ENCODE measurements at places on chromosomes 4 and X.
A peak's percentile ranks its signal among the peaks of the same experiment; 100 is the strongest.

DNA sequence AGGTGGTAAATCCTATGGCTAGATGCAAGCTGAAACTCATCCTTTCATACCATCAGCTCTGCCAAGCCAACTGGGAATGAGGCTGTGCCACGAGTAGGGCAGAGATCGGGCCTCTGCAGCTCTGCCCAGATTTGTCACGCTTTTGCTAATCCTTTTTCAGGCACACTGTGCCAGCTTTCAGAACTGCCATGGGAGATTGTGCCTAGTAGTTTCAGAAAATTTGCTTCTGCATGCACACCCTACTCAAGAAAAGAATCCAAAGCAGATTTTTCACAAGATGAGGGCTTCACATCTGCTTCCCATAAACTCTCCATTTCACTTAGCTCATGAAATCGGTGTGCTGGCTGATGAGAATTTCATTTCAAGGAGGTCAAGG, 3.3 kb upstream of the ADH7 start:
- no peak for DNase-seq

GRCh38 chrX:71652405-71652804, 14.9 kb upstream of the LOC101059915 start:
- DNase-seq = peak; percentile 31

GRCh38 chr4:67401902-67402301, 143.4 kb downstream of the CENPC start:
- DNase-seq = no peak

- no peak for DNase-seq
These were observed 31.0 kb upstream of the TLR3 start for GRCh38 chr4:186037692-186038658.

DNA sequence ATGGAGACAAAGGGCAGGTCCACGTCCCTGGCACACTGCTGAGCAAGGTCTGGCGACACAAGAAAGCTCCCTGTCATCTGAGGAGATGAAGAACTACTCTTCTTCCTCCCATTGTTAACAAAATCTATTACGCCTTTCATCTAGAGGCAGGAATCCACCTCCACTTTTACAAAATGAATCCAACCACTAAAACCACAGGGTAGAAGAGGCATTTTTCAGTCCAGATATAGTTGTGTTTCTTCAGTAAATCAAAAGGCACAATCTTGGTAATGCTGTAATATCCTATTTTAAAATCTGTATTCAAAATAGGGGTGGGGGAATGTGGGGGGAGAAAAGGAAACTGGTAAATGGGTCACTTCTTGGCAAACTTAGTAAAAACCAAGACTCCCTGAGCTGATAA, 101.4 kb downstream of the CDS1 start:
- no peak for DNase-seq

DNA sequence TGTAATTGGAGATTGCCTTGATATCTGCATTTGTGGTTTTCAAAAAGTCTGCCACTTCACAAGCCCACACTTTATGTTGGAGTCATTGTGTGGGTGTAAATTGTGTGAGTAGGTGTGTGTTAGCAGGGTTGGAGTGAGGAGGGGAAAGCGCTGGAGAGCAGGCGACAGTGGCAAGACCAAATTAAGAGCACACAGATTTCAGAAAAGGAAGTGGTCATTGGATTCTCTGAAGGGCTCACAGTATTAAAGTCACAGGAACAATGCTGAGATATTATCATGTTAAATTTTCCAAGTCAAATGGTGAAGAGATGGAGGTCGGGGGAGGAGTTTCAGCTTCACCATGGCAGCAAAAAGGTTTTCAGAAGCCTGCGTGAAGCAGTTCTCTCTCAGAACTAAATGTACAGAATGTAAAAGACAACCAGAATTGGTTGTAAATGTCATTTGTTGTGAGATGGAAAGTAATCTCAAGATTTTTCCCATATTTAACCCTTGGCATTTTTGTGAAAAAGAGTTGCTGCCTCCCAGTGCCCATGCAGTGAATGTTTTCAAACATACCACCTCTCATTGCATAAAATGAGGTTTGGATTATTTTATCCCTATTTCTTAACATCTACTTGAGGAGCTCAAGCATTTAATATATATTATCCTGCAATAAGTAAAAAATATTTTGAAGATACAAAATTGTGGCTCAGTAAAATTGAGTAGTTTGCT, 265.9 kb downstream of the ZNF674 start:
- no peak for DNase-seq

GRCh38 chr4:169275180-169275579, 4.4 kb upstream of the SH3RF1 start:
- no peak for DNase-seq

DNA sequence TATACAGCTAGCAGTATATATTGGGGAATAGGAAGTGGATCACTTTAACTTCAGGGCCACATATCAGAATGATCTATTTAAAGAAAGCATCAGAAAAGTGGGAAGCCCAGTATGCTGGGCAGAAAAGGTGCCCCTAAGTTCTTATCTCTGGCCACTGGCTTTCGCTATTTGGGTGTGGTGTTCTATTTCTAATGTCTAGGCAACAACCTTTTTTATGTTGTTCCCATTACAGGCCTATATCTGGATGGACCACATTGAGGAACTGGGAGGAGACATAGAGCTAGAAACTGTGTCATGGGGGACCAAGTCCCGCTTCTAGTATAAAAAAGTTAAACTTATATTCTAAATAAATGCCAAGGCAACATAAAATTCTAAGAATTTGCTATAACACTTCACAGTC, 935.6 kb downstream of the PDHA2 start:
- DNase-seq = no peak

DNA sequence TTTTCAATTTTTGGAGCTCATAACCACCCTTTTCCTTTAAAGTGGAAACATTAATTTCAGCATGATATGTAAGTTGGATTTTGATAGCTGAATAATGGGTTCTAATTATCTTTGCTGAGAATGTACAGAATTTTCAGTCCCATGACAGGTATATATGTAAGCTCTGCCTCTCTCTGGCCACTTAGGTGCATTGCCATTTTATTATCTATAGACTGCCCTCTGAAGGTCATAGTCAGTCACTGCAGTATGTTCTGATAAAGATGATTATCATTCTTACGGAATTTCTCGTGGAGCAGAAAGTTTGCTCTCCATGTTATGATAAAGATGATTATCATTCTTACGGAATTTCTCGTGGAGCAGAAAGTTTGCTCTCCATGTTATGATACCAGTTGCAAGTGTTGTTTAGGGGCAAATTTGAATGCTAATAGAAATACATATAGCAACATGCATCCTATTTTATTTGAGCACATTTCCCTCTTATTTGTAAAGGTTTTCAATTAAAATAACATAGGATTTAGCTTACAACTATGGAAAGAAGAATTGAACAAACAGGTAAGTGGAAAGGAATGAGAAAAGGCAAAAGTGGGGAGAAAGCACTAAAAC, 10.4 kb downstream of the AFP start:
- no peak for DNase-seq

DNA sequence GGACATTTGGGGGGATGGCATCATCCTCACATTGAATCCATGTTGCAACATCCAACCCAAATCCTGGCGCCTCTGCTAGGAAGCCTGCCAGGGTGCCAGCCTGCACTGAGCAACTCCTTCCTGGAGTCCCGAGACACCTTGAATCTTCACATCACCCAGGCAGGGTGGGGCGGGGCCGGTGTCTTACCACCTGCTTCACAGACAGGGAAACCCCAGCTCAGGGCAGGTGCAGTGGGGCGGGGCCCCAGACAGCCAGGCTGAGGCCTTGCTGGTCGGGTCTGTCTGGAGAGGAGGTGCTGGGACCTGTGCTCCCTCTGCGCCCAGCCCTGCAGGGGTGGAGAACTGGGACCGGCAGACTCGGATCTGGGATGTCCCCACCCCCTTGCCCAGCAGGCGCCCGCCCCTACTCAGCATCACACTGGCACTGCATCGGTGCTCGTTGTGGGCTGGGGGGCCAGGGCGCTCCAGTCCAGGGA, 31.5 kb upstream of the HTRA3 start:
- no peak for DNase-seq

- no peak for DNase-seq
These were observed 7.3 kb downstream of the NKX1-1 start for GRCh38 chr4:1398681-1399507.

DNA sequence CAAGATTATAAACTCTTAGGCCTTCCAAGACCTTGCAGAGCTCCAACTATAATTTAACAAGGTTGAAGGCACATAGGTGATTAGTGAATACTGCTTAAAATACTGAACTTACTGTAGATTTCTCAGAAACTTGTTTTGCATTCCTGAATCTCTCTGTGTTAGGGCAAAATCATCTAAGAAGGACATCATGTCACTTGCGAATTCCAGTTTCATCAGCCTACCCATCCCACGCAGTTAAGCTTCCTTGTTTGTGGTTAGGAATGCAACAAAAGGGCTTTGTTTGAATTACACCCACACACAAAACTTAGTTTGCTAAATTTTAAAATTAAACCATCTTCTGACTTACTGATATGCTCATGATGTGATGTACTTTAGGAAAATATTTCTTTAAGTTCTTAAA, 174.0 kb downstream of the SOWAHB start:
- DNase-seq = no peak

DNA sequence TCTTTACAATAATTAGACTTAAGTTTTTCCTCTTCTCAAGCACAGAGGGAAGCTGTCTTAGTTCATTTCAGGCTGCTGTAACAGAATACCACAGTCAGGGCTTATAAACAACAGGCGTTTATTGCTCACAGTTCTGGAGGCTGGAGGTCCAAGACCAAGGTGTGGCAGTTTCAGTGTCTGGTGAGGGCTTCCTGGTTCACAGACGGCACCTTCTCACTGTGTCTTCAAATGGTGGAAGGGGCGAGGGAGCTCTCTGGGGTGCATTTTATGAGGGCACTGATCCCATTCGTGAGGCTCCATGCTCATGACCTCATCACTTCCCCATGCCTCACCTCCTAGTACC, 115.7 kb upstream of the MXRA5 start:
- DNase-seq = no peak

DNA sequence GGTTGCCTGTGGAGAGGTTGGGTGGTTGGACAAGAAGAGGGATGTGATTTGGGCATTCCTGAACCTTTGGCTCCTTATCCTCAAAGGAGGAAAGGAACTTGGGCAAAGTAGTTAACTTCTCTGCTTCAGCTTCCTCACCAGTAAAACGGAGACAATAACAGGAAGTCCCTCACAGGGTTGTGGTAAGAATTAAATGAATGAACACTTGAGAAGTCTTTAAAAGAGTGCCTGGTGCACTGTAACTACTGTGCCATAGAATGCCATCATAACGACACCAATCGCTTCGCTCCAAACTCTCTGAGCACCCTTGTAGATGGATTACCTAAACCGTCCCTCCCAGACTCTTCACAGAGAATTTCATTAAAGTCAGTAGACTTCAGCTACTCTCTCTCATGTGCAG, 10.5 kb downstream of the ZCCHC18 start:
- no peak for DNase-seq

- DNase-seq = no peak
These were observed 45.2 kb upstream of the ENPP6 start for GRCh38 chr4:184262901-184263300.

DNA sequence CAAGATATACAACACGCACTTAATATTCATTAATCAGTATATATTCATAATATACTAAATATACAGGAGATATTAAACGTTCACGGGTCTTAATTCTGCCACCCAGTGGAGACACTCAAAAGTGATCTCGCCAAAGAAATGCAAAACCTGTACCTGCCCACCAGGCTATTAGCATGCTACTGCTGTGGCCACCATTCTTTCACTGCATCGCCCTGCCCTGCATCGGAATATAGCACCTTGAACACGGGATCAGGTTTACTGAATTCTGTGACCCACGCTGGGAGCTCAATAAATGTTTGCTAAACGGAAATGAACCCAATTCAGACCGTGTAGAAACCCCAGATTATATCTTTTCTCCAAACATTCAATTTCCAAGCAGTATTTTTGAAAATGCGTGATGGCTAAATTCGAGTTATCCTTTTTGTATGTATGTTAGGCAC, 840 bp upstream of the CLCN3 start:
- no peak for DNase-seq

DNA sequence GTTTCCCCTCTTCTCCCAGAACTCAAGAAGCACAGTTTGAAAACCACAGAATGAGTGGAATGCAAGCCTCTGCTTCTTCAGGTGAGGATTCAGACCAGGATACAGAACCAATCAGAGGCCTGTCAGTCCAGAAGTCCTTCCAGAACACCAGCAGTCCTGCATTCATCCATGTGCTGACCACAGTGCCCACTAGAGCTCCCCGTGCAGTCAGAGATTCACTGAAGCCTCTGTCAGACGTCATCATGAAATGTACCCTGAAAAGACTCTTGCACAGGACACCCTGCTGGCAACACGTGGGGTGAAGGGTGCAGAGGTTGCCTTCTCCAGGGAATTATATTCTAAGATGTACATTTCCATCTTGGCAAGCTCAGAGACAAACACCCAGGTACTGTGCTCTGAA, 75.9 kb upstream of the LSM6 start:
- no peak for DNase-seq

DNA sequence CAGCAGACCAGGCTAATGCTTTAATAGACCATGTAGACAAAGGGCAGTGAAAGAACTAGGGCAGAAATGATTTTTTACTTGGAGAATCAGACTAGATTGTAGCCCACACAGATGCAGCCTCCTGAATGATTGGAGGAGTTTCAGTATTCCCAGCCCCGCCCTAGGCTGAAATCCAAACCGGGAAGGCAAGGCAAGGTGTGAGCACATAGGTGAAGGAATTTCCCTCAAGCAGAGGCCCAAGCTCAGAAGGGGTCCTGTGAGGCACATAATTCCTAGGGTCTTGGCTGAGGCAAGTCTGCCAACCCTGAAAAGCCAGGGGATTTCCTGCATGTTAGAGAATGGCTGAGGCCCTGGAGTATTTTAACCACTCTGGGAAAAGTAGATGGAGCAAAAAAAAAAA, 56.4 kb upstream of the PAK3 start:
- no peak for DNase-seq

DNA sequence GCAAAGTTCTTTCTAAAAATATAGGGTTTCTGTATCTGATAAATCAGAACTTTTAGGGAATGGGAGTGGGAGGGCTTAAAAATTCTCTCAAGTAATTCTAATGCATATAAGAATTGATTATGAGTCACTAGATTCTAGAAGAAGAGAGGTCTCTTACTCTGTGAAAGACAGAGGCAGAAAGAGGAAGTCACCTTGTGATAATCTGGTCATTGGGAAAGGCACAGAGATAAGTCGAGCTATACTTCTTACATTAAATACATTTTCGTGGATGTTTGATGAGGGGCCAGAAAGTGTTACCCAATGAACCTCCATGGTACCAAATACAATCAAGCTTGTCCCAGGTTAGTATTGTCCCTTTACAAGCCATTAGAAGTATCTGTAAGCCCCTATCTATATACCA, 134.4 kb downstream of the MAD2L1 start:
- DNase-seq = no peak
